ENCODE measurements at places on chromosomes 1 and 21.

DNA sequence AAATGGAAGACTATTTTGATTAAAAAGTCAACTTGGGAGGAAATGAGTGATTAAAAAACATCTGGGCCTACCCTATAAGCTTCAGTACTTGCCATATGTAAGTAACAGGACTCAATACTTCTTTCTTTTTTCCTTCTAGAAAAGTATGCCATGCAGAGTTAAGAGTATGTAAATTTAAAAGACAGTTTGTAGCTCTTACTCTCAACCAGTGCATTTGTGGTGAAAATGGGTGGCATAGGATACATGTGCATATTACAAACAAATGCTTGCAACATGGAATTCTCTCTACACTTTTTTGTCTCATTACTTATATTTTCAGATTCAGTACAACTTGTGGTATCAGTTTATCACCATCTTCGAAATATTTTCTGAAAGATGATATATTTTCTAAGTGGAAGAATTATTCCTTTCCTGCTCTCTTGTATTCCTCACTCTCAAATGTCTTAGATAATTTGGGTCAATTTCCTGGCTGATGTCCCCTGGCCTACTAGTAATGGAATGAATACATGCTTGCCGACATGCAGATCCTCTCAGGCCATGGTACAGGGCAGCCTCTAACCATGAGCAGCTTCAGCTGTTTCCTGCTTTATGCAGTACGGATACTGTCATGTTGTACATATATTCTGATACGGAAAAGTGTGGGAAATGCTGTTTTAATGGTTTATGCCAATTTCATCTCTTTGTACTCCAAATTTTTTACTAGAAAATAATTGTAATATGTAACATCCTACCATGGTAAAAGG lies 81.4 kb upstream of the ZNF326 start:
- peaks cover 7% of the 10 kb centered on the region for H3K36me3 ChIP-seq
- H3K4me3 ChIP-seq: no peak overlapping the region
- DNase-seq: no peak
- no peak overlapping the region for H3K27ac ChIP-seq
- H3K4me1 ChIP-seq: peaks cover 11% of the 10 kb centered on the region

DNA sequence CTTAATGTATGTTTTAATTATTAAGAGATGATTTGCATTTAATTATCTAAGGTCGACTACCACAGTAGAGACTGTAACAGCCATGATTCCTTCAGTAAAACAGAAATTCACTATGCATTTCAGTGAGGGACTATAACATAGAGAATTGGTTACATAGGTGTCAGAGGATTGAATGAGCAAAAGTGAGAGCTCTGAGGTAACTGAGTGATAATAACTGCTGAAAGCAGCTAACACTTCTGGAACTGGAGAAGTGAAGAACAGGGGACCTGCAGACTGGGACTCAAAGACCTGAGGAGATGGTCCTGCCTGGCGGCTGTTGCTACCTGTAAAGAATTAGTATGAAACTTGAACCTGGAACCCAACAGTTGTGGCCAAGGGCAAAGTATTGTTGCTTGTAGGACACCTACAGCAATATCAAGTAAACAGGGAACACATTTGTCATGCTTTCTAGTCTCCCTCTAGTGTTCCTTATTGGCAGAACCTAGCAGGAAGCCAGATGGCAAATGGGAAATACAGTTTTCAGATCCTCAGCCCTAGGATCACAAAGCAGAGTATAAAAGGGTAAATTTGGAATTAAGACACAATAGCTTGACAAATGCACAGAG lies 110.6 kb downstream of the HS2ST1 start:
- H3K36me3 ChIP-seq: peaks cover 1% of the 10 kb centered on the region
- H3K4me3 ChIP-seq: no peak overlapping the region
- no peak overlapping the region for H3K27ac ChIP-seq
- no peaks in the 10 kb centered on the region for H3K27me3 ChIP-seq

GRCh38 chr1:240571782-240572181 lies 40.2 kb downstream of the GREM2 start:
- H3K27ac ChIP-seq: no peak overlapping the region
- H3K27me3 ChIP-seq: no peaks in the 10 kb centered on the region
- peaks cover 8% of the 10 kb centered on the region for H3K4me1 ChIP-seq
- H3K4me3 ChIP-seq: no peak overlapping the region
- H3K36me3 ChIP-seq: no peaks in the 10 kb centered on the region

GRCh38 chr1:112247036-112247597 lies 148.9 kb upstream of the CTTNBP2NL start:
- no peak for DNase-seq
- H3K36me3 ChIP-seq: no peaks in the 10 kb centered on the region
- H3K27me3 ChIP-seq: peaks cover 14% of the 10 kb centered on the region
- H3K4me1 ChIP-seq: no peaks in the 10 kb centered on the region
- no peak overlapping the region for H3K4me3 ChIP-seq
- no peak overlapping the region for H3K27ac ChIP-seq

GRCh38 chr1:151147665-151148064 lies 1.2 kb upstream of the SEMA6C start:
- DNase-seq: no peak
- H3K27ac ChIP-seq: no peak overlapping the region
- H3K4me1 ChIP-seq: peaks cover 10% of the 10 kb centered on the region
- peaks cover 24% of the 10 kb centered on the region for H3K27me3 ChIP-seq

DNA sequence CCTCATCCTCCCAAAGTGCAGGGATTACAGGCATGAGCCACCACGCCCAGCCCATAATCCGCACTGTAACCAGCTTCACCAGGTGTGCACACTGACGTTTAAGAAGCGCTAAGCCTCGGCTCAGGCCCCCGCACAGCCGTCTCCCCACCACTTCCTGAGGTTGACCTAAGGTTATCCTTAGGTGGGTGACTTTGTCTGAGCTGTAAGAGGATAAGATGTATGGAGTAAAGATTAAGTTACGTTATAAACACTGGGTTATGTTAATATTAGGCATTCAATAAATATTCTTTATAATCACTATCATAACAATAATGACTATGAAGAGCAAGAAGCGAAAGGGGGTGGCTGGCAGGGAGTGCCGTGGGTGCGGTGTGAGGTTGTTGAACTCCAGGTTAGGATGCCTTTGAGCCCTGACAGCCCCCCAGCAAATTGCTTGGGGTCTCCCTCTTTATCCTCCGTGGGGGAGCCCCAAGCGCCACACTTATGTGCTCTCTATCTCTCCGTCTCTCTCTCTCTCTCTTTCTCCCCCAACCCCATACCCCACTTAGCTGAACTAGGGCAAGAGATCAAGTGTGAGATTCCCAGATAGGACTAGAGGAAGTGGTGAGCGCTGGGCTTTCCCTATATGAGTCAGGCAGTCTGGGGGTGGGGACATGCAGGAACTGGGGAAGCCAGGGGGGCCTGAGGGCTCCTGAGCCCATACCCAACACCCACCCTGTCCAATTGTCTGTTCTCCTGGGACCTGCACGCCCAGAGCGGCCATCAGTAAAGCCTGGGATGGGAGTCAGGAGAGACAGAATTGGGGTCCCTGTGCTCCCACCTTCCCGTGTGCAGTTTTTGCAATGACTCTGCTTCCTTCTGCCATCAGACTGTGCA lies 7.6 kb downstream of the EFHD2 start:
- H3K4me1 ChIP-seq: peaks cover 66% of the 10 kb centered on the region
- peak overlapping the region; percentile 54 for H3K4me3 ChIP-seq
- peak overlapping the region; percentile 68 for H3K27ac ChIP-seq
- H3K27me3 ChIP-seq: no peaks in the 10 kb centered on the region

DNA sequence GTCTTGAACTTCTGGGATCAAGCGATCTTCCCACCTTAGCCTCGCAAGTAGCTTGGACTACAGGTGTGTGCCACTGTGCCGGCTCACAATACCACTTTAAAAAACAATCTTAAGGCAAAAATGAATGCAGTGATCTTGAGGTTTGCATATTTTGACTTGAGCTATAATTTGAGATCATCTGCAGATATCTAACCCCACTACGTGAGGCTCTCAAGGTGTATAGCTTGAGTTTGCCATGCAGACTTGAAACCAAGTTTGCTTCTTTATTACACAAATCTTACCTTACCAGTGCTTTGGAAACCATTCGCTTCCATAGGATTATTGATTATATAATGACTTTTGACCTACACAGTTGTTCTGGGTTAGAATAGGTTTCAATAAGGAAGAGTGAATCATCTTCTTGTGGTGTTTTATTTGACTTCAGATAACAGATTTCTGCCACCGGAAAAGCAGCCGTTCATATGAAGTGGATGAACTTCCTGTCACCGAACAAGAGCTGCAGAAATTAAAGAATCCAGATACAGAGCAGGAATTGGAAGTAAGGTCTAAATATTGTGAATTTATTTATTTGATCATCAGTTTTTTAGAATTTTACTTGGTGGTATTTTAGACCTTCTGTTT lies 155.1 kb downstream of the VPS13D start:
- peaks cover 32% of the 10 kb centered on the region for H3K4me1 ChIP-seq
- H3K27ac ChIP-seq: no peak overlapping the region
- peak; percentile 52 for DNase-seq
- H3K27me3 ChIP-seq: no peaks in the 10 kb centered on the region
- peaks cover 75% of the 10 kb centered on the region for H3K36me3 ChIP-seq
- H3K4me3 ChIP-seq: no peak overlapping the region

DNA sequence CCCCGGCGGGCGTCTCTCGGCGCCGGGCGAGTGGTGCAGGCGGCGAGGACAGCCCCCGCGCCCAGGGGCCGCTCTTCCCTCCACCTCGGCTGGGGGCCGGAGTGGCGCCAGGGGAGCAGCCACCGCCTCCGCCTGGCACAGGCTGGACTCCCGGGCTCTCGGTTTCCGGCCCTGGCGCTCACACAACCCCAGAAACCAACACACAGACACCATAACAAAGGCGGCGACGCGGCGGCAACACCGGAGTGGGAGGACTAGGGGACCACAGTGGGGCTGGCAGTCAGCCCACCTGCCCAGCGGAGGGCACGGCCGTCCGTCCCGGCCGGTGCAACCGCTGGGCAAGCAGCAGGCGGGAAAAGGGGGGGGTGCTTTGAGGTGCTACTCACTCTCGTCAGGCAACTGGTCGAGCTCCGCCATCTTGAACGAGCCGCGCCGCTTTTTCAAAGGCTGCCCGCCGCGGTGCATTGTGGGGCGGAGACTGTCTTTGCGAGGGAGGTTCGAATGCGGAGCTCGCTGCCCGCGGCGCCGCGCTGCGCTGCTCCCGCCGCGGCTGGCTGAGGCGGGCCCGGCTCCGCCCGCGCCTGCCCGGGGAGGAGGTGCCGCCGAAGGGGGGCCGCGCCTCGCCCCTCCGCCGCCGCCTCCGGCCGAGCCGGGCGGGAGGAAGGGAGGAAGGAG lies at the start of gene LIN9:
TSS of gene LIN9 (minus strand) at position 442 of the 675 bp plus-strand sequence. CDS start at position 417, 25 bp downstream.
- peak; percentile 96 for DNase-seq
- peaks cover 2% of the 10 kb centered on the region for H3K36me3 ChIP-seq
- peak within 1 kb of the TSS; percentile 88 for H3K4me3 ChIP-seq
- H3K4me1 ChIP-seq: peaks cover 27% of the 10 kb centered on the region

GRCh38 chr1:11796036-11796828 lies 9.5 kb downstream of the MTHFR start:
- H3K27ac ChIP-seq: no peak overlapping the region
- peaks cover 2% of the 10 kb centered on the region for H3K4me1 ChIP-seq
- no peaks in the 10 kb centered on the region for H3K27me3 ChIP-seq
- DNase-seq: no peak
- peaks cover 11% of the 10 kb centered on the region for H3K36me3 ChIP-seq

DNA sequence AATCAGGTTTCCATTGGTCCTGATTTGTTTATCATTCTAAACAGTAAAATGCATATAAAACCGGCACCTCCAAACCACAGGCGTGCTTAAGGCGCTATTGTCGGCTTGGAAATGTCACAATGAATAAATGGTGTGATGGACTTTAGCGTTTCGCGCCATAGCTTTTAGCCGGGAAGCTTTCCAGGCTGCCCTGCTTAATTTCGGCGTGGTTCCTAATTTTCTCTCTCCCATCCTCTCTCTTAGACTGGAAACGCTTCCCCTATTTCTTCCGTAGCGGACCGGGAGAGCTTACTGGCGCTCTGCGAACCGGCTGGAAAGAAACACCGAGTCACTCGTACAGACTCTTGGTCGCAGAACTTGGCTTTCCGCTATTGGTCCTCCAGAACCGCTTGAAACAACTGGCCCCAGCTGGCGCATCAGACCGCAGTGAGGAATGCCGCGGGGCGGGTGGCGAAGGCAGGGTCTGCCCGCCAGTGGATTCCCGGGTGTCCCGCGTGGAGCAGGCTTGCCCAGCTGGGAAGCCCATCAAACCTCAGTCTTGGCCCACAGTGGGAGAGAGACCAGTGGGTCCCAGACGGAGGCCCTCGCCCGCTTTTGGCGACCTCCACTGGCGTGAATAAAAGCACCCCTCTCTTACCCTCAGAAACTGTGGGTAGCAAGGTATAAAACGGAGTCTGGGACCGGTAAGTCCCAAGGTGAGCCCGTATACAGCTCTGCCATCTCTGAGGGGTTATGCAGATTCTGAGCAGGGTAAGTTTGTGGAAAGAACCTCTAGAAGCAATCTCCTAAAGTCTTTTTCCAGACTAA lies 4.0 kb upstream of the LHX8 start:
- peaks cover 4% of the 10 kb centered on the region for H3K36me3 ChIP-seq
- DNase-seq: no peak
- peaks cover 94% of the 10 kb centered on the region for H3K27me3 ChIP-seq
- peak overlapping the region; percentile 7 for H3K27ac ChIP-seq
- peaks cover 8% of the 10 kb centered on the region for H3K4me1 ChIP-seq

- peaks cover 5% of the 10 kb centered on the region for H3K4me1 ChIP-seq
- no peaks in the 10 kb centered on the region for H3K27me3 ChIP-seq
- no peak for DNase-seq
These were observed 33.7 kb downstream of the PSEN2 start for GRCh38 chr1:226903819-226904716.

GRCh38 chr1:185497177-185497576 lies 180.1 kb upstream of the IVNS1ABP start:
- H3K27ac ChIP-seq: no peak overlapping the region
- H3K4me3 ChIP-seq: no peak overlapping the region
- no peaks in the 10 kb centered on the region for H3K27me3 ChIP-seq
- peaks cover 22% of the 10 kb centered on the region for H3K4me1 ChIP-seq
- no peak for DNase-seq
- peaks cover 2% of the 10 kb centered on the region for H3K36me3 ChIP-seq

DNA sequence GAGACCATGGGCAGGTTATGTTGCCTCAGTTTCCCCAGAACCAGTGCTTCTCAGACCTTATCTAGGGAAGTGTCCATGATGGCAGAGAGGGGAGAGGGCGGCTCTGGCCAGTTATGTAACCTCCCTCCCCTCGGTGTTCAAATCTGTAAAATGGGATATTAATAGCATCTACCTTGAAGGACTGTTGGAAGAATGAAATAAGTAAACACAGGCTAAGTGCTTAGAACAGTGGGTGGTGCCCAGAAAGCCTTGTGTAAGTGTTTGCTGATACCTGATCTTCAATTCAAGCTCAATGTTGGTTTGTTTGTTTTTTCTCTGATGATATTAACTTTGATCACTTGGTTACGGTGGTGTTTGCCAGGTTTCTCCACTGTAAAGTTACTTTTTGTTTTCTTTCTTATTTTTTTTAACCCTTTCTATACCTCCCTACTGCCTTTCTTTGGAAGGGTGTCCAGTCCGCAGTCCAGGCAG lies 34.9 kb downstream of the EPHA2 start:
- H3K27ac ChIP-seq: no peak overlapping the region
- peaks cover 12% of the 10 kb centered on the region for H3K4me1 ChIP-seq
- no peaks in the 10 kb centered on the region for H3K27me3 ChIP-seq
- H3K4me3 ChIP-seq: no peak overlapping the region
- DNase-seq: no peak
